ENCODE measurements at places on chromosomes 12 and 14.

GRCh38 chr12:121701667-121702277 lies 10.8 kb upstream of the TMEM120B start:
- DNase-seq, result no peak

DNA sequence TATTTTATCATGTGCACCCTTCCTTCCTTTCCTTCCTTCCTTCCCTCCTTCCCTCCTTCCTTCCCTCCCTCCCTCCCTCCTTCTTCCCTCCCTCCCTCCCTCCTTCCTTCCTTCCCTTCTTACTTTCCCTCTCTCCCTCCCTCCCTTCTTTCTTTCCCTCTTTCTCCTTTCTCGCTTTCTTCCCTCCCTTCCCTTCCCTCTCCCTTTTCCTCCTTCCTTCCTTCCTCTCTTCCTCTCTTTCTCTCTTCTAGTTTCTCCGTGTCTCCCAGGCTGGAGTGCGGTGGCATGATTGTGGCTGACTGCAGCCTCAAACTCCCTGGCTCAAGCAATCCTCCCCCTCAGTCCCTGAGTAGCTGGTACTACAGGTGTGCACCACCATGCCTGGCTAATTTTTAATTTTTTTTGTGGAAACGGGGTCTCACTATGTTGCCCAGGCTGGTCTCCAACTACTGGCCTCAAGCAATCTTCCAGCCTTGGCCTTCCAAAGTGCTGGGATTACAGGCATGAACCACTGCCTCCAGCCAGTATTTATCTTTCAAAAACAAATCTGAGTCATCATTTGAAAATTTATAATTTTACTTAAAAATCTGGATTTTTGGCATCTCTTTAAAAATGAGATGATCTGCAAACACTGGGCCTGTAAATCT lies 7.8 kb downstream of the C1RL start:
- DNase-seq, result no peak

- DNase-seq, result no peak
These were observed 207.0 kb downstream of the ADAMTS20 start for GRCh38 chr12:43345023-43345422.

DNA sequence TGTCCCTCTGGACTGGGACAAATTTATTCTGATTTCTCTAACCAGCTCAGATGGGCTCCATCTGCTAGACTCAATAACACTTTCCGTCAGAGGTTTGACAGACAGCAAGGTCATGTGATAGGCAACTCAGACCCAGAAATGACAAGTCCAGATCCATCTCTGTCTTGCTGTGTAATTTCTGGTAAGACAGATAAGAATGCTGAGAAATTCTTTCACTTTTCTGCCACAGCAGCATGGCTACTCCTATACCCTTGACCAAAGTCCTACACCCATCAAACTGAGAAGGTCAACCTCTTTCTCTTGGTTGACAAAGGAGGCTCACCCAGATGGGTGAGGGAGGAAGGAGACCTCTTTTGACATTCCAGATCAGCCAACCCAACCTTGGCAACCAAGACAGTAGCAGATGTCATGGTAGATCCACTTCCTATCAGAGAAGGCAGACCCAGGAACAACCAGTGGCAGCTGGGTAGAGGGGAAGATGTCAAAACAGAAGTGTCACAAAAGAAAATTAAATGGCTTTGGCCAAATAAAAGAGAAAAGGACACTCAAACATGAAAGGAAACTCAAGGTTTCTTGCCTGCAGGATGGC lies 36.9 kb upstream of the PRKAB1 start:
- no peak for DNase-seq

GRCh38 chr14:69519204-69520100 lies 34.9 kb downstream of the PLEKHD1 start:
- no peak for DNase-seq

DNA sequence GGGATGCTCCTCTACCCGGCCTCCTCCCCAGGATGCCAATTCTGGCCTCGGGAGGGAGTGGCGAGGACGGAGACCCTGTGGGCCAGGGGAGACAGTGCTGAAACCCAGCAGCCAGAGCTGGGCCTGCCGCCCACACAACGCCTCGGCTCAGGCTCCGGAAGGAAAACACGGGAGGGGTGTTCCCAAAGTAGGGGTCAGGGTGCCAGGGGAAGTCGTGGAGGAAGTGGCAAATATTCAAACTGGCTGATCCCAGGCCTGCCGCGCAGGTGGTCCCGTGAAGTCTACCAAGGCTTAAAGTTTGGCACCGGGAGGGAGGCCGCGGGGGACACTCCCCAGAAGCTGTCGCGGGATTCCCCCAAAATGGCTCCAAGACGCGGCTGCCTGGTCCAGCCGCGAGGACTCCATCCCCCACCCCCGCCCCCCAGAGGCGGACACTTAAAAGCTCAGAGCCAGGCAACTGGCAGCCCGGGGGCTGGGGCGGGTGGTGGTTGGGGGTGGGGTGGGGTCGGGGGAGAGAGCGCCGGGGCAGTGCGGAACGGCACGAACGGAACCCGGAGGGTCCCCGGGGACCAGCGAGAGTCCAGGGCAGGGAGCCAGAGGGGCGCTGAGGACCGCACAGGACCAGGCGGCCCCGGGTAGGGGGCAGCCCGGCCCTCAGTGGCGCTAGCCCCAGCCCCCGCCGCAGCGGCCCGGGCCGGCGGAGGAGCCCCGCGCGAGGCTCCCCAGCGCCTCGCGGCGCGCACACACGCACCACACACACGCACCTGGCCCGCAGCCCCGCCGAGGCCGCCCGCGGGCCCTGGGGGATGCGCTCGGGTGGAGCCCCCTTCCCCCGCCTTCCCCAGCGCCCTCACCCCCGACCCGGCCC lies 20.0 kb downstream of the BEGAIN start:
- DNase-seq, result no peak

DNA sequence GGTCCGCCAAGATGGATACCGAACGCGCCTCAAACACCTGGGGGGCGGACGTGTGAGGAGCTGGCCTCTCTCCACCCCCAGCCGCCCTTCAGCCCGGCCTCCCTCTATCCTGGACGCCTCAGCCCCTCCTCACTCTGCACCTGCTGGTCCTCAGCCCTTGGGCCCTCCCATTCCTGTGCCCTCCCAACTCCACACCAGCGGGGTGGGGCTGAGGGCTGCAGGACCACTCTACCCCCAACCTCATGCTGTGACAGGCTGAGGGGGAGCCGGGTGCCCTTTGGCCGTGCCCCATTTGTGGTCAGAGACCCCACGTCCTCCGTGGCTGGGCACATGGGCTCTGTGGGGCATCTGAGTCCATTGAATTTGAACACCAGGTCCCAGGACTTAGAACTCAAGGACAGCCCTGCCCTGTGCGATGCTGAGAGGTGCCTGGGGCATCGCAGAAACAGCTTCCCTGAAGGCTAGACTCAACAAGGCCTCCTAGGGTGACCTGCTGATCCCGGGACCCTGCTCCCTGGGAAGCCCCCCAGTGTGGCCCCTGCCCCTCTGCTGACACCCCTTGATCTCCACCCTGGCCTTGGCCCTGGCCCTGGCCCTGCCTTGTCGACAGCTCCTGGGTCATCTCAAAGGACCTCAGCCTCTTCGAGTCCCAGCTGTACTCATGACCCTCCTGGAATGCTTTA lies 82.0 kb upstream of the SFSWAP start:
- no peak for DNase-seq

DNA sequence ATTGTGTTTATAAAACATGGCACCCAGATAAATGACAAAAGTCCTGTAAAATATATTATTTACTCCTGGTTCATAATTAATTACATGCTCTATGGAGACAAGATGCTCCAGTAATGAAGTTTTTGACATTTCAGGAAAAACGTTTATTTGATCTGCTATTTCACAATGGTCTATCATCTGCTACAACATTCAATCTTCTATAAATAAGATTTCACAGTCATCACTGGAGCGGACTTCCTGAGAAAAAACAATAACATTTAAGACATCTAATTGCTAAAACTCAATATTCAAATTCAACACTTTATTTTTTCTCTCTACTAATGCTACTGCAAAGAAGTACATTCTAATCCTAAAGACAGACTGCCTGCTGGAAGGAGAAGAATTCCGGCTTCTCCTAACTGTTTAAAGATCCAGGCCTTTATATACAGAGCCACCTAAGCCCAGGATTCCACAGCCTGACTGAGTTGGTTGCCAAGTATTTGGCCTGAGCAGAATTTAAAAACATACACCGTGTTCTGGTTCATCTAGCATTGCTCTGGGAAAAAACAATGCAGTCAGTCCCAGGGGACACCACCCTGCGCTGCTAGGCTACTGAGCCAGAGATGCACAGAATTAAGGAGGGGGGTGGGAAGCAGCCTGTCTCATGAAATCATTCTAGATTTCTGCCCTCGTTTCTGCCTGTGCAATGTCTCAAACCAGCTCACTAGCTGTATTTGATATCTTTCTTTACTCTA lies 58.0 kb downstream of the TMTC1 start:
- no peak for DNase-seq

DNA sequence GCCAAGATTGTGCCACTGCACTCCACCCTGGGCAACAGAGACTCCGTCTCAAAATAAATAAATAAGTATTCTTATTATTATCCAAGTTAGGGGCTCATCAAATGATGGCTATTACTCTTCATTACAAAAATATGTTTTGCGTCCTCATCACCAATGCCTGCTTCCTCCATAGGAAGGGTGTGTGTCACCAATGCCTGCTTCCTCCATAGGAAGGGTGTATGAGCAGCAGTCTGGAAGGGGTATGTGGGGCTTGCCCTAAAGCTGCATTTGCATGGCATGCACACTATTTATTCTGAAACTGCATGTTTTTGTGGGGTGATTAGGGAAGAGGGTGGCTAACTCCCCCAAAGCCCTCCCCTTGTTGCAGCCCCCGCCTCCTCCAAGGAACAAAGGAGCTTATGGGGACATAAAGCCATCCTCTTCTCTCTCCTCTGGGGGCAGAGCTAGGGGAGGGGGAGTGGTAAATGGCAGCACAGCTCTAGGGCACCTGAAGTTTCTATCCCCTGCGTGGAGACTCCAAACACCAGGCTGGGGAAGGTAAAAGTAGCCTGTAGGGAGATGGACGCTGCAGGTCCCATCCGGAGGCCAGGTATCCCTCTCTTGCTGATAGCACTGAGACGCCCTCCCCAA lies 1.3 kb downstream of the CAMKK2 start:
- DNase-seq, result peak; percentile 32

DNA sequence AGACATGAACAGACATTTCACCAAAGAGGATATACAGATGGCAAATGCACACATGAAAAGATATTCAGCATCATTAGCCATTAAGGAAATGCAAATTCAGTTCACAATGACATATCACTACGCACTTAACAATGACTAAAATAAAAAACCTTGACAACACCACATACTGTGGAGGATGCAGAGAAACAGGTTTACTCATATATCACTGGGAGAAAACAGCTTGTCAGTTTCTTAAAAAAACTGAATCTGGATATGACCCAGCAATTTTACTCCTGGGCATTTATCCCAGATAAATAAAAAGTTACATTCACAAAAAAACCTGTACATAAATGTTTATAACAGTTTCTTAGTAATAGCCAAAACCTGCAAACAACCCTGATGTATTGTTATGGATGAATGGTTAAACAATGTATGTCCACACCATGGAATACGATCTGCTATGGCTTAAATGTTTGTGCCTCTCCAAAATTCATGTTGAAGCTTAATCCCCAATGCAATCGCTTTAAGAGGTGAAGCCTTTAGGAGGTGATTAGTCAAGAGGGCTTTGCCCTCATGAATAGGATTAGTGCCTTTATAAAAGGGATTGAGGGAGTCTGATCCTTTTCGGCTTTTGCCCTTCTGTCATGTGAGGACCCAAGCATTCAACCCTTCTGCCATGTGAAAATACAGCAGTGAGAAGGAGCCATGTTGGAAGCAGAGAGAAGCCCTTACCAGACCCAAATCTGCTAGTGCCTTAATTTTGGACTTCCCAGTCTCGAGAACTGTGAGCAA lies 36.0 kb upstream of the PPP4R3A start:
- DNase-seq, result no peak

GRCh38 chr12:104413330-104413729 lies 43.4 kb upstream of the CHST11 start:
- DNase-seq, result no peak

DNA sequence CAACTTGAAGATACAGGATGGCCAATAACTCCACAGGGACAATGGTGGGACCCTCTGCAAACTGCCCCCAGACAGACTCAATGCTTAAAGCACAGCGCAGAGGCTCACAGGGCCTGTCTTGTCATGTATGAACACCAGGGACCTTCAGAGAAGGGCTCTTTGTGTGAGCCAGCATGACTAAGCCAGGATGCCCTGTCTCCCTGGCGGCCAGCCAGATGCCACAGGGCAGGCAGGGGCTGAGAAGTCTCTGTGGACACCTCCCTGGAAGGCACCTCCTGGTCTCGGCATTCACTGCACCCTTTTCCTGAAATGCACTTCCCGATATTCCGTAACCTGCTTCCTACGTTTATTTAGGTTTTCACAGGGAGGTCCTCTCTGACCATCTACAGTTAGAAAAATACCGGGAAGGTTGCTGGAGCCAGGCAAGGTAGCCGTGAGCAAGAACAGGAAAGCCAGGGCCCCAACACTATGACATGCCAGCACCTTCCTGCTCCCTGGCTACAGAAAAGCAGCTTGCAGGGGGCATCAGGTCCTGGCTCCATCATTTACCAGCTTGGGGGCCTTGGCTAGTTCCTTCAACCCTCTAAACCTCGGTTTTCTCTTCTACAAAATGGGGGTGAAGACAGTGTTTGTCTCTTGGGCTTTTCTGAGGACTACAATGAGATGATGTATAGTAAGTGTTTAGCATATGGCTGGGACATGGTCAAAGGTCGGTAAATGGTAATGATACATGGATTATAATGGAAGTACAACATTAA lies 65.0 kb downstream of the PITPNM2 start:
- DNase-seq, result no peak

- DNase-seq, result no peak
These were observed 44.8 kb downstream of the GCH1 start for GRCh38 chr14:54857830-54858269.

DNA sequence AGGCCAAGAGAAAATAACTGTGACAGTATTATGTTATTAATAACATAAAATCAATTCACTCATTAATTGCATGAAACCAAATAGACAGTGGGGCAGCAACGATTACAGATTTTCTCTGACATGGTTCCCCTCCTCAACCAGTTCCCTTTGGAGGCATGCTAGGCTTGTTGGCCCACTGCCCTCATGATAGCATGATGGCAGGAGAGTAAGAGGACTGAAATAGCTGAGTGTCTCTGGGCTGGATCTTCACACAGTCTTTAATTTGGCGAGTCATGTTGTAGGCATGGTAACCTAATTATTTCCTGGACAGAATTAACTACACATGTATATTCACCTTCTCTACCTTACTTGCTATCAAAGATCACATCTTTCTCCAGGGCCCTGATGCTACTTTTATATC lies 266.2 kb upstream of the PELI2 start:
- no peak for DNase-seq

DNA sequence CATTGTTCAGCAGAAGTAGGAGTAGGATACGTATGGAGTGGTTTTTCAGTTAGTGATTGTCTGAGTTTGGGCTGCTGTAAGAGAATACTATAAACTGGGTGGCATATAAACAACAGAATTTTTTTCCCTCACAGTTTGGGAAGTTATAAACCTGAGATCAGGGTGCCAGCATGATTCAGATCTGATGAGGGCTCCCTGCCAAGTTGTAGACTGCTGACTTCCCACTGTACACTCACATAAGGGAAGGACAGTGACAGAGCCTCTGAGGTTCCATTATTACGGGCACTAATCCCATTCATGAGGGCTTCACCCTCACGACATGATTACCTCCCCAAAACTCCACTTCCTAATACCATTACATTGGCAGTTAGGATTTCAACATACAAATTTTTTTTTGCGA lies 50.7 kb downstream of the ACSM4 start:
- DNase-seq, result no peak

- DNase-seq, result no peak
These were observed 627 bp downstream of the HOXC8 start for GRCh38 chr12:54009171-54010052.

GRCh38 chr14:72630374-72630773 lies 263.5 kb downstream of the DPF3 start:
- no peak for DNase-seq

GRCh38 chr14:70917633-70918032 lies 10.4 kb downstream of the PCNX1 start:
- DNase-seq, result no peak
